ENCODE measurements at places on chromosomes 11 and 22. TPM values are rescaled to one million over a fixed set of nuclear protein-coding genes. Genes with fewer than 3 reads are reported as not detected.

The PKNOX2 gene
- total RNA-seq, result not detected

The RASL10A gene
- total RNA-seq, result 0.67 TPM

The DUSP8 gene
- 1.3 TPM for total RNA-seq

The BAIAP2L2 gene
- total RNA-seq, result 5.9 TPM

The PGM2L1 gene
- total RNA-seq, result 15.3 TPM

The SLC37A2 gene
- total RNA-seq, result 0.09 TPM

The ACRV1 gene
- not detected for total RNA-seq

The SUSD2 gene
- total RNA-seq, result 56.4 TPM

The NTM gene
- not detected for total RNA-seq

The YPEL4 gene
- 0.27 TPM for total RNA-seq
